ENCODE measurements at places on chromosomes 4 and X.
A peak's percentile ranks its signal among the peaks of the same experiment; 100 is the strongest.

GRCh38 chr4:38166082-38166481 is 205.9 kb downstream of the PTTG2 start:
- H3K4me1 ChIP-seq, result peaks cover 7% of the 10 kb centered on the region
- DNase-seq, result no peak
- H3K36me3 ChIP-seq, result no peaks in the 10 kb centered on the region
- H3K27ac ChIP-seq, result no peak overlapping the region
- H3K27me3 ChIP-seq, result no peaks in the 10 kb centered on the region

DNA sequence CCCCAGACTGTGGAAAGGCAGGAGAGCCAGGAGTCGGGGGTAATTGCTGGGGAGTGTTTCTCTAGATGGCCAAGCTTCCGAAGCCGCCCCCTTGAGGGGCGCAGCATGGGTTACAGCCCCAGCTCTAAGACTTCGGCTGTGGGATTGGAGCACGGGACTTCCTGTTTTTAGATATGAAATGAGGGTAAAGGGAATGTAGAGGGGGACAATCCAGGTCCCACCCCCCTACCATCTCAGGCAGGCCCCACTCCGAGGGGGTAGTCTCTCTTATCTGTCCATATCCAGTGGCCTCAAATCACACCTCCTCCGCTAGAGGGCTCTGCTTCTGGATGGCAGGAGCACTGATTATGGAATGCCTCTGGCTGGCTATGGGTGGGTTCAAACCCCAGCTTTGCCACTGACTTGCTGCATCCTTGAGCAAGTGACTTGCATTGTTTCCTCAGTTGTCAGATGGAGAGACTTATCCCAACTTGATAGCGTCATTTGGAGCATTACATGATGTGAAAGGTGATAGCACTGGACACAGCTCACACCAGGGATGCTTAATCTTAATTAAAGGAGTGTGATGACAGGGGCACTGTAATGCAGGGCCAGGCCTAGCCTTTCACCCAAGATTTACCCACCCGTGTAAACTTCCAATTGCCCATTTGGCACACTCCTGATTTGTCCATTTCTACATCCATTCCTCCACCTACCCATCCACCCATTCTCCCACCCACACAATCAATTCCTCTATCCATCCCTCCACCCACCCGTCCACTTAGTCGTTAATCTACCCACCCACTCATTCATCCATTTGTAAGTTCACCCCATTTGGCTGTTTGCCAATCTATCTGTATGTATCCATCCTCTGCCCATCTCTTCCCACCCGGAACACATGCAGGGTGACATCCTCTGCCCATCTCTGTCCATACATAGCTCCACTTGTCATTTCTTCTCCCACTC is 848 bp upstream of the KCND1 start:
- peak; percentile 40 for DNase-seq
- H3K4me1 ChIP-seq, result peaks cover 17% of the 10 kb centered on the region
- H3K27ac ChIP-seq, result peak overlapping the region; percentile 56
- H3K4me3 ChIP-seq, result peak overlapping the region; percentile 43
- H3K36me3 ChIP-seq, result peaks cover 41% of the 10 kb centered on the region
- H3K27me3 ChIP-seq, result no peaks in the 10 kb centered on the region

- H3K4me3 ChIP-seq, result no peak overlapping the region
- no peak for DNase-seq
- no peaks in the 10 kb centered on the region for H3K27me3 ChIP-seq
- H3K4me1 ChIP-seq, result peaks cover 6% of the 10 kb centered on the region
These were observed 5.3 kb upstream of the PAPSS1 start for GRCh38 chr4:107725281-107725859.

DNA sequence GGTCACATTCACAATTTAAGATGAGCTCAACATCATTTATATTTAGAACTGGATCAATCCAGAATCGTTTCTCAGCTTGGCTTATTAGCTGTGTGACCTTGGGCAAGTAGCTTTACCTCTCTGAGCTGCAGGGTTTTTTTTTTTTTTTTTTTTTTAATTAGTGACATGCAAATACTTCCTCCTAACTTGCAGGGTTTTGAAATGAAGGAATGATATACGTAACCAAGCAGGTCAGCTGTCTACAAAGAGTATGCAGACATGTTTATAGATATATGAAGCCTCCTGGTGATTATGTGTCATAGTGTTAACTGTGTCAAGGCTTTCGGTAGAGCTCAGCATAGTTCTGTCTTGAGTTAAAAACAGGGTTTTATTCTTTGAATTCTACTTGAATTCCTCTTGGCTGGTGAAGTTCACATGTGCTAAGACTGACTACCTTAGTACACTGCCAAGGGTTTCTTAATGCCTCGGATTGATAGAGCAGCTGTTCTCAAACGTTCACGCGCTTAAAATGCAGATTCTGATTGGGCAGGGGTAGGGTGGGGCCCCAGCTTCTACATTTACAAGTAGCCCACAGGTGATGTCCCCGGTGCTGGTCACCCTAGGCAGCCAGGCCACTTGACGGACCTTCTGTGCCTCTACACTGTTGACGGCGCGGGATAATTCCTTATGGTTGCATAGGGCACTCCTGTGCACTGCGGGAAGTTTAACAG is 654 bp upstream of the STS start:
- H3K4me1 ChIP-seq, result peaks cover 31% of the 10 kb centered on the region
- no peaks in the 10 kb centered on the region for H3K27me3 ChIP-seq
- peak overlapping the region; percentile 69 for H3K4me3 ChIP-seq
- H3K27ac ChIP-seq, result peak overlapping the region; percentile 92

- H3K27me3 ChIP-seq, result peaks cover 8% of the 10 kb centered on the region
- no peak for DNase-seq
- H3K4me1 ChIP-seq, result no peaks in the 10 kb centered on the region
- H3K4me3 ChIP-seq, result no peak overlapping the region
- H3K27ac ChIP-seq, result no peak overlapping the region
These were observed 100.8 kb upstream of the ADRA2C start for GRCh38 chr4:3665360-3665891.
